ENCODE measurements at places on chromosomes 5 and 9.
A peak's percentile ranks its signal among the peaks of the same experiment; 100 is the strongest.

DNA sequence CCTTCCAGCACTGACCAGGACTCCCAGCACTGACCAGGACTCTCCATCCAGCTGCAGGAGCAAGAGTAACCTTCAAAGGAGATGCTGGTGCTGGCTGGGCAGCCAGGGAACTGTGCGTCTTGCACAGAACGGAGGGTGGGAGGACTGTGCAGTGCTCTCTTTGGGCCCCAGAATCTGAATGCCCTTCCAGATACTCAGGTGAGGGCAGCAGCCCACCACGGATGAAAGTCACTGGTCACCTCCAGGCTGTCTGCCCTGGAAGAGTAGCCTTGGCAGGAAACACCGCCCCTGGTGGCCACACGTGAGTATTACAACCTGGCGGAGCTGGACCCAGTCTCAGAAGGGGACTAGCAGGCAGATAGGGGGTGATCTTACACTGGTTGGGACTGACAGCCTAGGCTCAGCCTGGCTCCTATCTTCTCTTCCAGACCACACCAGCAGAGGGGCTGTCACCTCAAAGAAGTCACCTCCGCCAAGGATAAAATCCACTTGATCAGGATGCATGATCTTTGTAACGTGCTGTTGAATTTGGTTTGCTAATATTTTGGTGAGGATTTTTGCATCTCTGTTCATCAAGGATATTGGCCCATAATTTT, 4.8 kb upstream of the SARDH start:
- DNase-seq, result peak; percentile 75

GRCh38 chr5:91556-92263, at the start of gene PLEKHG4B:
Gene PLEKHG4B (plus strand): TSS chr5:92168. CDS start chr5:92232, 64 bp downstream.
- DNase-seq, result no peak

DNA sequence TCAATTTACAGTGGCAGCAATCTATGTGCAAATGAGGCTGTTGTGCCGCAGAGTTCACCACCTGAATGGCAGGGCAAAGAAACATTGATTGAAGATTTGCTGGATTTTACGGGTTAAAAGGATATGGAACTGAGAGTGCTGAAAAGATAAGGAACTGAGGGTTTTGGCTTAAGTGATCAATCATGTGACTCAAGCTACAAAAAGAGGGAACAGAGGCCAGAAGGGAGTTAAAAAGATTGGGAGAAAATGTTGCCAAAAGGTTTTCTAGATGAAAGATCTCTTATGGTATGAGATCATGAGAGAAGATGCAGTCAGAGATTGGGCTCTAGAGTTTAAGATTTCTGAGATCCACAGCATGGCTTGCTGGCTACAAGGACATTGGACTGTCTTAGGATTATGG, 7.9 kb upstream of the RIMOC1 start:
- no peak for DNase-seq

- DNase-seq, result no peak
These were observed 691.2 kb downstream of the TLR4 start for GRCh38 chr9:118395415-118395814.

DNA sequence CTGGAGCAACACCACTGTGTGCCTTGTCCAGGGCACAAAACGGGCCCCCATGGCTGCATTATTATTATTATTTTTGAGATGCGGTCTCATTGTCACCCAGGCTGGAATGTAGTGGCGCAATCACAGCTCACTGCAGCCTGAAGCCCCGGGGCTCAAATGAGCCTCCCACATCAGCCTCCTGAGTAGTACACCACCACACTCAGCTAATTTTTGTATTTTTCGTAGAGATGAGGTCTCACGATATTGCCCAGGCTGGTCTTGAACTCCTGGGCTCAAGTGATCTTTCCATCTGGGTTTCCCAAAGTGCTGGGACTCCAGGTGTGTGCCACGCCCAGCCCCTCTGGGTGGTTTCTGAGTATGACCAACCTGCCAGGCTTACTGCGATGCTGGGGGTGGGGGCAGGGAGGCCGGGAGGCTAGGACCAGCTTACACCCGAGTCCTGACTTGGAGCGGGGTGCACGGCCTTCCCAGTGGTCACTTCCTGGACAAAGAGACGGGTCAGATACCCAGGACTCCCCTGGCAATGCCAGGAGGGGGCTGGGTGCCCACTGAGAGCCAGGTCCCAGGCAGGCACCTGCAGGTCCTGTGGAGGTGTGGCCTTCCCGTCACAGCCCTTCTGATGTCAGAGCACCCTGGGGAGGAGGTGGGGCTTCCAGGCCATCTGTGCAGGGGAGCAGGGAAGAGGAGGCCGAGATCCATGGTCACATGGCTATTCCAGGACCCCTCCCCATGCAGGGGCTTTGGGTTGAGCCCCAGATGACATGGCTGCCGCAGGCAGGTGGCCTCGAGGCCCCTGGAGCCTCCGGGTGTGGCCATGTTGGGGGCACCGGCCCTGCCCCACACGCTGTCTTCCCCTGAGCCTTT, 8.3 kb upstream of the NRARP start:
- peak; percentile 10 for DNase-seq

DNA sequence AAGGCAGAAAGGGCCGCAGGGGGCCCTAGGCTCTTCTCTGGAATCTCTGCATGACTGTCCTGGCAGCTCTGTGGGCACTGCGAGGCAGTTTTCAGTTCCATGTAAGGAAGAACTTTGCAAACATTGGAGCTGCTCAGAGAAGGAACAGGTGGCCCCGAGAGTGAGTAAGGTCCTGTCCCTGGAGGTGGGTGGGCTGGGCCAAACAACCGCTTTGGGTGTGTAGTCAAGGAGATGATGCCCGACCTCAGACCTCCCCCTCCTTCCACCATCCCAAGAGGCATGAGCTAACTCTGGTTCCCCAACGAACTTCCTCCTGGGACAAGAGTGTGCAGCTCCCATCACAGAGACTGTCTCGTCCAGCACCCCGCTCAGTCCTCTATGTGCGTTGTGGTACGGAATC, 20.5 kb downstream of the CSF1R start:
- peak; percentile 38 for DNase-seq

DNA sequence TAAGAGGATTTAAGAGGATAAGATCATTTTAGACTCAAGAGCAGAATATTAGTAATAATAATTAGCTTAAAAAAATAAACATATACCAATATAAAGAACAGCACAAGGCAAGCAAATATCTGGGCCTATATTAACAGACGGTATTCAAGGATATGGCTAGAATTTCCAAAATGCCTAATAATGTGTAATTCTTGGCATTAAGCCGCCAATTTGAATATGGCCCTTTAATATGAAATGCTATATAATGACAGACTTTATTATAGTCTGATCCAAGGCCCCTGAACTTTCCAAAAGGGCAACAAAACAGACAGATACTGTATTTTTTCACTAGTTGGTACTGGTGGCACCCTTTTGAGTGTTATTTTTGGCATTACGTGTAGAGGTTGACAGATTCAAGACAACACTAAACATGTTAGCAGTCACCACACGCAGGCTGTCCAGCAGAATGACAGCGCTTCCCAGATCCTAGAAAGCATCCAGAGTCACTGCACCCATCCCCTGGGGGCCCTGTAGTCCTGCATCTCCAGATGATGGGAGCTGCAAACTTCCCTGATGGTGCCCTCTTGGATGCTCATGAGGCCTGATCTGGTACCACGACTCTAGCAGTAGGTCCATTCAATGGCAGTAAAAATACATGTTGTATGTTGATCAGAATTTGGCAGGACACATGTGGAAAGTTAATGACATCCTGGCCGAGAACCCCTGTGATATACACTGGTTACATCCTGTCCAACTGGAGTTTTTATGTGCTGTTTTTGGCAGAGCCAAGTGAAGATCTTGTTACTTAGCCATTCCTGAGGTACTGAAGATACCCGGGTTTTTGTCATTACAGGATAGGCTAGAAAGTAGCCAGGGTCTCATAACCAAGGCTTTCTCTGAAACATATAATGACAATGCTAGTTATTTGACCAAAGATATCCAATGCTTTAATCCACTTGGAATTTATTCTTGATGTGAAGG, 1.7 kb upstream of the ABL1 start:
- no peak for DNase-seq

GRCh38 chr5:91229031-91229727, 153.9 kb downstream of the ARRDC3 start:
- no peak for DNase-seq

DNA sequence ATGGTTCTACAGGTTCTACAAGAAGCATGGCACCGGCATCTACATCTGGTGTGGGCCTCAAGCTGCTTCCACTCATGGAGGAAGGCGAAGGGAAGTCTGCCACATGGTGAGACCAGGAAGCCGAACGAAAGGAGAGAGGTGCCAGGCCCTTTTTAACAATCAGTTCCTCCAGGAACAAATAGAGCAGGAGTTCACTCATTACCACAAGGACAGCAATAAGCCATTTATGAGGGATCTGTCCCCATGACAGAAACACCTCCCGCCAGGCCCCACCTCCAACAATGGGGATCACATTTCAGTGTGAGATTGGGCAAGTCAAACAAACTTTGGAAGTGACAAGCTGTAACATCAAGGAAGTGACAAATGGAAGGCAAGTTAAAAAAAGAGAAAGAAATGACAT, 95.5 kb upstream of the PTPN3 start:
- DNase-seq, result no peak

DNA sequence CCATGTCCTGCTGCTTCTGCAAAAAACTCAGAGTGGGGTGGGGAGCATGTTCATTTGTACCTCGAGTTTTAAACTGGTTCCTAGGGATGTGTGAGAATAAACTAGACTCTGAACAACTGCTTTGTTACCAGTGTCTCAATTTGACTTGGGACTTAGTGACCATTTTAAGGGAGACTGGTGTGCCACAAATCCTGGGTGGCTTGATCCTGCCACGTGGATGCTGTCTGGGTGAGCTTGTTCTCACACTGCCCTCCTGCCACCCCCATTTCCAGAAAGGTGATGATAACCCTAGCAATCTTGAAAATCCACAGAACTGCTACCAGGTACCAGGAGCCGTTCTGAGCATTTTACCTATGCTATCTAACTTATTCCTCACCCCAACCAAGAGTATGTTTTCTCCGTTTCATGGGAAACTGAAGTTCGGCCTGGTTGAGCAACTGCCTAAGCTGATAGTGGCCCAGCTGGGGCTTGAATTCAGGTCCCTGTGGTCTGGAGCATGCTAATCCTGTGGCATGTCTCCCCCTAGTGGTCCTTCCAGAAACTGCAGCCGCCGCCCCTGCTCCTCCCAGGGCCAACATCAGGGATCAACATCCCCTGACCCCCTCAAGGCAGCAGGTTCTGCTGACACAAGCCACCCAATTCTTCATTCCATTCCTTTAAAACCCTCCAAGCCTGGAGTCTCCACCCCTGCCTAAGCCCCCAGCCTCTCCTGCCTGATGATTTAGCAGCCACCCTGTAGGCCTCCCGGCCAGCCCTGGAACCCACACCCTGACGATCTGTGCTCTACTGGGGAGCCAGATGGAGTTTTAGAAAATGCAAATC, 2.8 kb downstream of the IL3 start:
- peak; percentile 67 for DNase-seq

DNA sequence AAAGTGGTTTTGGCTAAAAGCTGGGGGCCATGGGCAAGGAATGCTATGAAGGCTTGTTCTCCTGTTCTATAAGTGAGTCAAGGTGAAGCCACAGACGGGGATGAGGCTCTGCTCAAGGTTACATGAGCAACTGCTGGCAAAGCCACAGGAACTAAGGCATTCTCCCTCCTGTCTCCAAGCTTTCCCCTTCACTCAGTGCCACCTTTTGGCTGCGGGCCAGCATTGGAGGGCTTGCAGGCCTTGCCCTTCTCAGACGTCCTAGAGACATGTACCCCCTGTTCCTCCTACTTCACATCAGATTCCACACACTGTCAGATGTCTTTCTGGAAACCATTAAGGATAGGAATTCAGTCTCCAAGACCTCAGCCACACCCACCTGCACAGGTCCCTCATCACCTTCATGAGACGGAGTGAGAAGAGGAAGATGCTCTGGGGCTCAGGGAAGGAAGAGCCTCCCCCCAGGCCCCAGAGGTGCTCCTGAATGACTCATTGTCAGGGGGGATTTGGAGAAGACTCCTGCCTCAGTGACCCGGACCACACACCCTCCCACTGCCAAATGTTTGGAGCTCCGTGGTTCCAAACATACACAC, 20.5 kb upstream of the MEIKIN start:
- no peak for DNase-seq

DNA sequence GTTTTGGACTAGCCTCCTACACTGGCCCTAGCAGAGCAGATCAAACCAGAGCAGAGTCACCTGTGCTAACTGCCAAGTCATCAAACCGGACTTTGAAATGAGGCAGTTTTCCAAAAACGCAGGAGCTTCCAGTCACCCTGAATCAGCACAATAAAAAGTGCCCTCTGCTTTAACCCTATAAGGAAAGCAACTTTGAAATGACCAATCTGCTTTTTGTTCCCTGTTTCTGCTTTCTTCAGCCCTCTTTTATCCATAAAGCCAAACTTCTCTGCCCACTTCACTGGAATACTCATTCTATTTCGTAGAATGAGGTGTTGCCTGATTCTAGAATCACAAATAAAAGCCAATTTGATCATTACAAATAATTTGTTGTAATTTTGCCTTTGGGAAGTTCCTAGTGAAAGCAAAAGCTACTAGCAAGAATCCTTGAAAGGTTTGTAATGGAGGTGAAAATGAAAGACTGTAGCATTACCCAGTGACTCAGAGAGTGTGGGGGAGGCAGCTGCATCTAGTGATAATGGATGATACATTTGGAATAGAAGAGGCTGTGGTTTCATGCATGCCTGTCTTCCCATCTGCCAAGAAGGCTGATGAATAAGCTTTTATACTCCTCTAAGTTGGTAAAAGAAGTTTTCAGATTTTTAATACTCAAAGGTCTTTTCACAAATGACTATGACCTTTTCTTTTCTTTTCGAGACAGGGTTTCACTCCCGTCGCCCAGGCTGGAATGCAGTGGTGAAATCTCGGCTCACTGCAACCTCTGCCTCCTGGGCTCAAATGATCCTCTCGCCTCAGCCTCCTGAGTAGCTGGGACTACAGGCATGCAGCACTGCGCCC, 14.9 kb downstream of the SPAAR start:
- DNase-seq, result no peak

Measured in heart right ventricle (tissue), 16 donors.